NB4 (cell line): ENCODE measurements at places on chromosomes 3 and 15.

- no peak for DNase-seq
Measured at GRCh38 chr15:28096411-28096669, 2.8 kb downstream of the OCA2 start.

- no peak for DNase-seq
Measured at GRCh38 chr3:70038693-70039092, 39.2 kb downstream of the SAMMSON start.

DNA sequence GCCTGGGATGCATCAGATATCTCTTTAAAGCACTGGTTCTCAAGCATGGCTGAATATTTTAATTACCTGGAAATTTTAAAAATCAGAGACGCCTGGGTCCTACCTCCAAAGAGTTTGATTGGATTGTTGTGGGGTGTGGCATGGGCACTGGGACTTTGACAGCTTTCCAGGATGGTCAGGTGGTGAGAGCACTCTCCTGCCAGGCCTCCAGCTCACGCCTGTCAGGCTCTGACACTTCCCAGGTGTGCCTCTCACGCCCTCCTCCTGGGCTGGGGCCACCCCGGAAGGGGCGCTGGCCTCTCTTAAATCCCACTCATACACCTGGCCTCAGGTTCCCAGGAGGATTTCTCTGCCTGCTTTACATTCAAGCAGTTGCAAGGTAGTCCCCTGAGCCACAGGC is 48.5 kb downstream of the AMOTL2 start:
- no peak for DNase-seq

DNA sequence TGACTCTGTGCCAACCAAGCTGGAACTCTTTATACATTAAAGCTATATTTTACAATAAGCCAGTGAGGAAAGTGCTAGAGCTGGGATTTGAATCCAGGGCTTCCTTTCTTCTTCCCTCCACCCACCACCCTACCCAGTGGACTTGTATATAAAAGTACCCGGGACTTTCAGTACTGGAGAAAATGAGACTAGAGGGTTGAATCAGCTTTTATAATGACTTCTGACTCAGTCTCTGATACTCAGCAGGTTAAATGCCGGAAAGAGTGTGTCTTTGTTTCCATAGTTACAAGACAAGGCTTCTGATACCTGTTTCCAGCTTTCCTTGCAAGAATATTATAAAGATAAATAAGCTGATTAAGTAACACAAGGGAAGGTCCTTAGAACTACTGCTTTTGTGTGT is 80.9 kb downstream of the FRMD4B start:
- no peak for DNase-seq

DNA sequence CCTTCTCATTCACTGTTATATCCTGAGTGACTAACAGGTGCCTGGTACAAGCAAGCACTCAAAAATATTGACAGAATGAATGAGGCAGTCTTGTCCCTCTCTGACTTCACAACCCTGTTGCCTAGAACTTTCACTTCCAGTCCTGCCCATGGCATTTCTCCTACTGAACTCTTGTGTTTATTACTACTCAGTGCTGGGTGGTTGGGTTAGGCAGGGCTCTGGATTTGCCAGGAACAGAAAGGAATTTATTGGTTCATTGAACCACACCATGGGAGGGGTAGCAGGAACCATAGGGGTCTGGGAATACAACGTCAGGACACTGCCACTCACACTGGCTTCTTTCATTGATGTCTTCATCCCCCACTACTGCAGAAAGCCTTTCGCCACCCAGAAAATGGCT is 41.9 kb upstream of the SEMA4B start:
- DNase-seq: no peak

DNA sequence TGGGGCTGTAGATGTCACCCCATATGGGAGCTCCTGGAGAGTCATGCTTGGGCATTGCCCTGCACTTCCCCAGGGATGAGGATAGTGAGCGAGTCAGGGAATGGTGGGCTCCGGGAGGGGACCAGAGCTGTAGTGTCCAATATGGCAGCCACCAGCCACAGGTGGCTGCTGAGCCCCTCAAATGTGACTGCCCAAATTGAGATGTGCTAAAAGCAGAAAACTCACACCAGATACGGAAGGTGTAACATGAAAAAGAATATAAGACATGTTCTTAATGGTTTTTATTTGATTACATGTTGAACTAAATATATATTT is 31.7 kb downstream of the GRIP2 start:
- DNase-seq: no peak

DNA sequence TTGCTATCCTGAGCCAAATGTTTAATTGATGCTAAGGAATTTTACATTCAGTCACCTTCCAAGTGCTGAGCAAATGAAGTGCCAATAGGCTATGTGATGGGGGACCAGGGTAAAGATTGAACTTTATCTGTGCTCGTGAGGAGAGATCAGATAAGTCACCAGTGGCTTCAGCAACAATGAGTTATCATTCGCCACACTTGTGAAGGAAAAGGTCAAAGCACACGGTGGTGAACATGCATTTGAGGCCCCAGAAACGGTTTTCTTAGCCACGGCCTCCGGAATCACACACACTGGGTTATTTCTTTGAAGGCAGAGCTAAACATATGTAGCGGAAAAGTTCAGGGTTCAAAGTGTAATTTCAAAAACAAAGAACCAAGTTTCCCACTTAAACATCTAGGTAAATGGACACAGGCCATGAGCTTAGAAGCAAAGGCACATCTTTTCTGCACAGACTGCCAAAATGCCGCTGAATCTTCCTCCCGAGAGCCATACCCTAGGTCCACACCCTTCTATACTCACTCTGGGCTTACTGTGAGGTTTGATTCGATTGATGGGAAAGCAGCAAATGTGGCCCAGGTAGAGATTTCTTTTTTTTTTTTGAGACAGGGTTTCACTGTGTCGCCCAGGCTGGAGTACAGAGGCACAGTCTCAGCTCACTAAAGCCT is 268.5 kb downstream of the SHQ1 start:
- no peak for DNase-seq

- DNase-seq: no peak
Measured at GRCh38 chr3:53626876-53627275, 132.5 kb downstream of the CACNA1D start.

GRCh38 chr3:14801668-14802380 is 16.9 kb upstream of the FGD5 start:
- DNase-seq: no peak

GRCh38 chr3:167095976-167096375 is 284.1 kb downstream of the ZBBX start:
- no peak for DNase-seq

DNA sequence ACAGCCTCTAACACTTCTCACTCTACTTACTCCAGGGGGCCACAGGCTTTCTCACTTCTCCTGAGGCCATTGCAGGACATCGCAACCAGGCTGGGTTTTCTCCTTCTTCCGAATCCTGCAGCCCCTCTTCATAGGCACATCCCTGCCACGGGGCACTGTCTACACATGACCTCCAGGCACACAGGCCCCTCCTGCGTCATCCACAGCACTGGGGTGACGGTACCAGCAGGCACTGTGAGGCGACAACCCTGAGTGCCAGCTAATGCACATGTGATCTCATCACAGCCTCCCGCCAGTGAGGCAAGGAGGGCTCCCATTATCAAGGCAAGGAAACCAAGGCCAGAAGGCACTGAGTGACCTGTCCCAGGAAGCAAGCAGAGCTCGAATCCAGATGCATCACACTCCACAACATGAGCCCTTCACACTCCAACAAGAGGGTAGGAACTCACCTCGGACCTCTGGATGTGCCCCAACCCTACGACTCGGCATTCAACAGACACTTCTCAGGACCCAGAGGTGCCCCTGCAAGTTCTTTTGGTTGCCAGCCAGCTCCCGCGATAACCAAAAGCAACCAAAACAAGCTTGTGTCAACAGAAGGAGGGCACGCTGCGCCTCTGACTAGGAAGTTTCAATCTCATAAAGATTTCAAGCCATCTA is 16.7 kb downstream of the FAM174B start:
- no peak for DNase-seq

DNA sequence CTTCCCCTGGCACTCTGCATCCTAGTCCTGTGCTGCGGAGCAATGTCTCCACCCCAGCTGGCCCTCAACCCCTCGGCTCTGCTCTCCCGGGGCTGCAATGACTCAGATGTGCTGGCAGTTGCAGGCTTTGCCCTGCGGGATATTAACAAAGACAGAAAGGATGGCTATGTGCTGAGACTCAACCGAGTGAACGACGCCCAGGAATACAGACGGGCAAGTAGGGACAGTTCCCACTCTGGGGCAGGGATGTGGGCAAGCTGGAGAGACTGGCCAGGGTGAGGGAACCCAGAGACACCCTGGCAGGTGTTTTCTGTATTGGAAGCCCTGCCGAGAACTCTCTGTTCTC is 247 bp downstream of the FETUB start:
- no peak for DNase-seq

DNA sequence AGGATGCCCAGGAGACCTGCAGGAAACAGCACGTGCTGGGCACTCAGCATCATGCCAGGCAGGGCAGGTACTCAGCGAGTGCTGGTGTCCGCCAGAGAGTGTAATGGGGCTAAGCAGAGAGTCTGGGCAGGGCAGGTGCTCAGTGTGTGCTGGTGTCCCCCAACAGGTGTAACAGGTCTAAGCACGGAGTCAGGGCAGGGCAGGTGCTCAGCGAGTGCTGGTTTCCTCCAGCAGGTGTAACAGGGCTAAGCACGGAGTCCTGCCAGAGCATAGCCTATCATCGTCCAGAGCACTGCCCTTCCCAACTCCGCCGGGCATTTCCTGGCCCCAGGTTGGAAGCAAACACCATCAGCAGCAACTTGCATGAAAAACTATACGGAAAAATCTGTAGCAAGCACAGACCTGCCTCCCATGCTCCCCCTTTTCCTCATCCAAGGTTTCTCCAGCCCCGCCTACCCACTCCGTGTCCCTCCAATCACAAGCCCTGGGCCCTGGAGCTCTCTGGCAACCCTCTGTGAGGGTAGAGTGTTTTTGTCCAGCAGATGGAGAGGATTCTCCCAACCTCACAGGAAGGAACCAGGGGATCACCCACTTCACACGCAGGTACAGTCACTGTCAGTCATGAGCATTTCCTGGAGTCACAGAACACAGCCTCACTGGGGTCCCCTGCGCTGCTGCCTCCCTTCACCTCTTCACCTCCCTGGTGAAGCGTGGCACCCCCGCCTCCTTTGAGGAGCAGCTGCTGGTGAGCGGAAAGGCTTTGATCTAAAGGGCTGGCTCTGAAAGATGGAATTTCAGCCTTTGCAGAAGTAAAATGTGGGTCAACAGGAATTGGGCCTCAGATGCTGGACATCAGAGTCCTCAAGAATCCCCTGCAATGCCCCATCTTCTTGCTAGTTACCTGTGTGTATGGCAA is 302.5 kb downstream of the OCA2 start:
- no peak for DNase-seq

GRCh38 chr3:47577583-47578118 is 1.0 kb downstream of the CSPG5 start:
- DNase-seq: no peak

- DNase-seq: no peak
Measured at GRCh38 chr3:49217688-49218470, 46.5 kb downstream of the KLHDC8B start.

GRCh38 chr3:53809267-53809666 is 37.0 kb downstream of the CHDH start:
- no peak for DNase-seq

DNA sequence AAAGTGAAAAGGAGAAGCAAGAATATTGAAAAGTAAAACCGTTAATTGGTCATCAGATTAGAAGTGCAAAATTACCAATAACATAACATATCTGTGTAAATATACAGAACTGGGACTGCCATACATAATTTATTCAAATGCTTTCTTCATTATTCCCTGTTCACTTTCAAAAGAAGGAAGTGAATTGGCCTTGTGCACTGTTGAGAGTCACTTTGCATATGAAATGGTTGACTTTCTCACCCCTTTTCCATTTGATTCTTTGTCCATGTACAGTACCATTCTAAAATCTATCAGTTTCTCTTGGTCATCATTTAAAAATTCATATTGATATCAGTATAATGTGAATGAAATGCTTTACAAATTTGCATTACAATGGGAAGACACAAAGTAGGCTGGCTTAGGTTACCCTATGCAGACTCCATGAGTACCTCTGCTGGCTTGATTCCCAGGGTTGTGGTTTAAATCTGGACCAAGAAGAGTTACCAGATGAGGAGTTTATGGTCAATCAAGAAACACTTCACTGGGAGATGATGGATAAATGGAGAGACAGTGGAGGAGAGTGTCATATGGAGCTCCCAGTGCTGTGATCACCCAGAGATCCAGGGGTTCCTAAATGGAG is 210.9 kb upstream of the TOPAZ1 start:
- no peak for DNase-seq

GRCh38 chr15:82849556-82850512 is 40.4 kb downstream of the WHAMM start:
- DNase-seq: peak; percentile 82

DNA sequence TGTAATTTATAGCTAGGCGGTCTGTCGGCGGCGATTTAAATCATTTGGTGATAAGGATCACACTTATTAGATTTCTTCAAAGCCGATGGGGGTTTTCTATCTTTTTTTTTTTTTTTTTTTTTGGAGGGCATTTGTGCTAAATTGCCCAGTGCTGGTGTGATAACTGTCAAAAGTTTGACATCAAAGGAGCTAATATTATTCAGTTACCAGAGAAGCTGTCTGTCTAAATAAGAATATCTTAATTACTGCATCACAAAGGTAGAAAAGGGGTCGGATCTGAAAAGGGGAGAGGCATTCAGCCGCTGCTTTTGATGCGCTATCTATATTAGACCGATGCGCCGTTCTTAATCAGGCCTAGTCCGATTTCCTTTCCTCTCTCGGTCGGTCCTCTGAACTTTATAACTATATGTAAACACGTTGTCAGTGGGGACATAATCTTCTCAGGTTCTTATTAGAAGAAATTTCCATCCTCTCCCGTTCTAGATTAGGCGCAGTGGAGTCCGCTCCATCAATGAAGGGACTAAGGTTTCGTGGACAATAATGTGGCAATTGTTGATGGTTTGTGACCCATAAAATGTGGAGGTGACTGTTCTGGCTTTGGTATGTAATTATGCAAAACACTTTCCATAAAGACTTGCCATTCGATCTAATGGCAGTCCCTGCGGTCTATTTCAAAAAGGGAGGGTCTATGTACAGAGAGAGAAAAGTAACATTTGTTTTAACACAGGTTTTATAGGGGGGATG is 31.7 kb downstream of the NR2F2 start:
- no peak for DNase-seq

DNA sequence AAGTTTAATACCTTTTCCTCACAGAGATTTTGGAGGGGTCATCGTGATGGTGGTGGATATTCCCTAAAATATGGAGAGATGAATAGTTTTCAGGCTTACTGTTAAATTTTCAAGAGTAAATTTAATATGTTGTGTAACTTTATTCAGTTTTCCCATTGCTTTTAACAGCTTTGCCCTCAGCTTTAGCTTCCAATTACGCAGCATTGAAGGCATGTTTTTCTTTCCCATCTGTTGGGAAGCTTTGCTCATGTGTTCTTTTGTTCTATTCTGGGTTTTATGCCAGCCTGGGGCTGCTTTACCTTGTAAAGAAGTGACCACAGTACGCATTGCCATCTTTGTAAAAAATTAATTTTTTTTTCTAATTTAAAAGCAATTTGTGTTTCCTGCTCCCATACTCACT is 151.5 kb downstream of the B3GALNT1 start:
- no peak for DNase-seq

GRCh38 chr3:170522201-170522600 is 63.7 kb downstream of the SLC7A14 start:
- no peak for DNase-seq
